ENCODE measurements at places on chromosomes 2 and 18. TPM values are rescaled to one million over a fixed set of nuclear protein-coding genes. Genes with fewer than 3 reads are reported as not detected.

The PROKR1 gene
- total RNA-seq: not detected

The RPE gene
- 69.6 TPM for total RNA-seq

The GPATCH11 gene
- total RNA-seq: 14.0 TPM

The ZNF2 gene
- 6.9 TPM for total RNA-seq

The GCKR gene
- total RNA-seq: 4.5 TPM

The ONECUT2 gene
- under 0.01 TPM for total RNA-seq

The GALNT13 gene
- total RNA-seq: 0.45 TPM

The FAHD2A gene
- total RNA-seq: 2.7 TPM

The TSGA10 gene
- total RNA-seq: 3.8 TPM

The CACNB4 gene
- total RNA-seq: 4.8 TPM
